ENCODE measurements at places on chromosomes 12 and 14.

- DNase-seq: no peak
Measured at GRCh38 chr12:95197636-95198035, 19.6 kb downstream of the FGD6 start.

- no peak for DNase-seq
Measured at GRCh38 chr12:30485230-30485890, 210.3 kb downstream of the IPO8 start.

DNA sequence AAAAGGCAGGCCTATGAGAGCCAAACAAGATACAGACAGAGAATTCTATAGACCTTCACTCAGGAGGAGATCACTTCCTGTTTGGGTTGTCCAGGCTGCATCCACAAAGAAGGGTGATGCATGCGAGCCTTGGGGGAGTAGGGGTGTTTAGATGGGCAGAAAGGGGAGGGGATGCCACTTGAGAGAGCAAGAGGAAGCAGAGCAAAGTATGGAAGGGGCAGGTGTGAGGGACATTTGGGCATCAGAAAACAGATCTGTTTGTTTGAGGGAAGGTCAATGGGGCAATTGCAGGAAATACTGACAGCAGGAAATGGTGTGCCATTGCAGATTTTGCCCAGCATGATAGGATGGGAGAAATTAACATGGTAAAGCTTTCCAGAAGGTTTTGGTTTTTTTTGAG is 146.4 kb upstream of the FOXN3 start:
- DNase-seq: no peak

- DNase-seq: no peak
Measured at GRCh38 chr12:113766131-113766878, 199.8 kb downstream of the RBM19 start.

DNA sequence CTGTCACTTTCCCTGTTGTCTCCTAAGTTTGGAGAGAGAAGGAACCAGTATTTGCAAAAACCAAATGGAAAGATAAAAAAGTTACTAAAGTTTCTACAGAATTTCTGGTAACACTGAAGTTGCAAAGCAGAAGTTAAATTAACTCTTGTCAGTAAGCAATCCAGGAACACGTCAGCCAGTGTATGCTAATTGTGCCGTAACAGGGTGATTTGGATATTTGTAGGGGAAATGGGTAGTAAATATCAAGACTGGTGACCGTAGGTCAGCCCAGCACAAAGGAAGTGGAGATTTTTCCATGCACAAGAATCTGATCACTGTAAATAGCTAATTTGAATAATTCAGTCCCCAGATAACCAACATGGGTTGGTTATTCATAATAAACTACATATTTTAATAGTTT is 2.3 kb downstream of the CDKN1B start:
- DNase-seq: no peak

DNA sequence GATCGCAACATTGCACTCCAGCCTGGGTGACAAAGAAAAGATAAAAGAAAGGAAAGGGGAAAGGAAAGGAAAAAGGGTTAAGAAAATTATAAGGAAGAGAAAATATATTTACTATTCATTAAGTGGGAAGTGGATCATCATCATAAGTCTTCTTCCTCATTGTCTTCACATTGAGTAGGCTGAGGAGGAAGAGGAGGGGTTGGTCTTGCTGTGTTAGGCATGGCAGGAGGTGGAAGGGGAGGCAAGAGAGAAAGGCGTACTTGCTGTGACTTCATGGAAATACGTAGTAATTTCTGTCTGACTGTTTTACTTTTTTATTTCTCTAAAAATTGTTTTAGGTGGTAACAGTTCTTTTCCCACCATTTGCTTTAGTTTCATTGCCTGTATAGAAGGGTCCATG is 26.2 kb downstream of the FAM177A1 start:
- no peak for DNase-seq

GRCh38 chr14:88476825-88477224 is 78.0 kb downstream of the PTPN21 start:
- DNase-seq: no peak

- DNase-seq: no peak
Measured at GRCh38 chr14:54908190-54908589, 5.6 kb upstream of the GCH1 start.

DNA sequence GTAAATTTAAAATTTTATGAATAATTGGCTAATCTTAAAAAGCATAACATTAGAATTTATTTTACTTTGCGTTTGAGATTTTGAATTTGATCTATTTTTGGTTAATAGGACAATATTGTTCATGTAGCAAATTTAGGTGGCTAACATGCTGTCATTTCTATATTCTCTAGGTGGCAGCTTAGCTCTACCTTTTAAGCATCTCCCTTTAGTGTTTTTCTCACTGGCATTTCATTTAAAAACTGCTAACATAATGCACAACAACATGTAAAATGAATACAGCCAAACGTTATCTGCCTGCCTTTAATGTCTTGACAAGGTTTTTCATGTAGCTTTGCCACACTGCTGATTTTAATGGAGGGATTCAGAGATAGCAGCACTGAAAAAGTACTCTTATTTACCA is 272.4 kb upstream of the FBXO33 start:
- DNase-seq: no peak

DNA sequence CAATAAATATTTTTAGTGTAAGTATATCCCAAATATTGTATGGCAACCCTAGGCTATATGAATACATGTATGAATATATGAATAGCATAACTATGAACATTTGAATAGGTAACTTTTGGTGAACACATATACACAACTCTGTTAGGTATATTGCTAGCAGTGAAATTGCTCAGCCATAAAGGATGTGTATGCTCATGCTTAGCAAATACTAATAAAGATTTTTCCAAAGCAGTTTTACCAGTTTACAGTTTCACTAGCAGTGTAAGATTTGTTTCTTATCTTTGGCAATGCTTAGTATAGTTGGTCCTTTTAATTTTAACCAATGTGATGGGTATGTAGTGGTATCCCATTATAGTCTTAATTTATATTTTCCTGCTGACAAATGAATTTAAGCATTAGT is 5.3 kb upstream of the DAAM1 start:
- DNase-seq: no peak

DNA sequence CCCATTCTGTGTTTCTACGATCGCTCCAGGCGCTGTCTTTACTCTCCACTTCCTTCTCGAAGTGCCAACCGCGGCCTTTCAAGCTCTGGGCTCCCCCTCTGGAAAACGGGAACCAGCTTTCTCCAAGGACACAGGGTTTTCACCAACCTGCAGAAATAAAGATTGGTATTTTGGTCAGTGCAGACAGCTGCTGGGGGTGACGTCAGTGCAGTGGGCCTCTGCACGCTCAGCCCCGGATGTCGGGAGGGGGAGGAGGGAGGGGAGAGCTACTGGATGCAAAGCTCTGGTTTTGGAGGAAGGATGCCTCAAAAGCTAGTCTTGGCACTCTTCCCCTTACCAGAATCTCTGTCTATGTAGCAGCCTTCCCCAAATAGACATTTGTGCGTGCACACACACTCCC is 19.9 kb downstream of the HRK start:
- DNase-seq: no peak

DNA sequence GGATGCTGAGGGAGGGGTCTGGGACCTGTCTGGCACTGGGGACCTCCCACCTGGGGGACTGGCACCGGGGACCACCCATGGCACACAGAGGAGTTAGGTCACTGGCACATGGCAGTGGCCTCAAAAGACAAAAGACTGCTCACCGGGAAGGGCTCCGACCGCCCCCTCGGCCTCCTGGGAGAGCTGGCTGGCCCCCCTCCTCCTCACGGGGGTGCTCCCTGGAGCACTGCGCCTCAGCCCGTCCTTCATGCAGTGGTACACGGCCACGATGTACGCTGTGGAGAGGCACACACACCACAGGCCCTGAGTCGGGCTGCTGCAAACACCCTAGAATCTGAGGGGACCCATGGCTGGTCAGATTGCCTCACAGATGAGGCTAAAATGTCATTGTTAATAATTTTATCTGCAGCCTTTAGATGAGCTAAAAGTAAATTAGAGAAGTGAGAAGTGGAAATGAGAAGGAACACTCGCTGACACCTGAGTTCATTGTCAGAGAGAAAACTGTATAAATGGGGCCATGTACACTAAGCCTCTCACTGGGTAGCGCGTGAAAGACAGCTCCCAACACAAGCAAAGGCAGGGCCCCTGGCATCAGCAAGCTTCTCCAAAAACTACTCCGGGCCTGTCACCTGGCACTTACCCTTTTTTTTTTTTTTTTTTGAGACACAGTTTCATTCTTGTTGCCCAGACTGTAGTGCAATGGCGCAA is 14.1 kb downstream of the P2RX2 start:
- DNase-seq: no peak

GRCh38 chr14:92646952-92647796 is 101.3 kb downstream of the LGMN start:
- DNase-seq: no peak

- DNase-seq: peak; percentile 86
Measured at GRCh38 chr12:111812881-111813741, 28.9 kb upstream of the MAPKAPK5 start.

DNA sequence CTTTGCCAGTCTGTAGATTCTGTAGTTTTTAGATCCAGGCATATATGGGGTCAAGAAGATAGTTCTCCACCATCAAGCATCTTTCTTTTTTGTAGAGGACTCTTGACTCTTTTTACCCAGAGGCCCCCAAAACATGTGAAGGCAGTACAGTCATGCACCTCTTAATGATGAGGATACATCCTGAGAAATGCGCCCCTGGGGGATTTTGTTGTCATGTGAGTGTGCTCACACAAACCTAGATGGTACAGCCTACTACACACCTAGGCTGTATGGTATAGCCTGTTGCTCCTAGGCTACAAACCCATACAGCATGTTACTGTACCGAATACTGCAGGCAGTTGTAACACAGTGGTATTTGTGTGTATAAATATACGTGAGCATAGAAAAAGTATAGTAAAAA is 23.0 kb downstream of the EVL start:
- no peak for DNase-seq

GRCh38 chr14:87600240-87600639 is 392.7 kb downstream of the GALC start:
- DNase-seq: no peak

DNA sequence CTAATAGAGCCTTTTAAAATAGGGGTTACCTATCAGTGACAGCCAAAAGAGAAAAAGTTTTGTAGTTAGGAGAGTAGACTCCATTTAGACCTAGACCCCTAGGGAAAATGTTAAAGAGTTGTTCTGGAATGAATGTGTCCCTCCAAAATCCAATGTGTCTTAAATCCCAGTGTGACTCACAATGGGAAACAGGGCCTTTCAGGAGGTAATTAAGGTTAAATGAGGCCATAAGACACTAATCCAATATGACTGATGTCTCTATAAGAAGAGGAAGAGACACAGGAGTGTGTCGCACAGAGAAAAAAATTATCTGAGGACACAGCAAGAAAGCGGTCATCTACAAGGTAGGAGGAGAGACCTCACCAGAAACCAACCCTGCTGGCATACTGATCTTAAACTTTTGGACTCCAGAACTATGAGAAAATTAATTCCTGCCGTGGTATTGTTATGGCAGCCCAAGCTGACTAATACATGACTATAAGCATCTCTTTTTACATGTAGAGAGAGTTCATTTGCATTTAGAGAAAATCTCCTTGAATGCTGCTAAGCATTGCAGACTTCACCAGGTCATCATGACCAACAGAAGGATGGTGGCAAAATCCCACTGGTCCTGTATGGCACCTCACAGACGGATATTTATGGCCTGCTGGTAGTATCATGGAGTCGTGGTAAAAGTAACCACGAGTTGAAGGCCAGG is 259.6 kb upstream of the TMTC1 start:
- no peak for DNase-seq

GRCh38 chr12:70560671-70561070 is 76.6 kb downstream of the PTPRB start:
- DNase-seq: no peak

DNA sequence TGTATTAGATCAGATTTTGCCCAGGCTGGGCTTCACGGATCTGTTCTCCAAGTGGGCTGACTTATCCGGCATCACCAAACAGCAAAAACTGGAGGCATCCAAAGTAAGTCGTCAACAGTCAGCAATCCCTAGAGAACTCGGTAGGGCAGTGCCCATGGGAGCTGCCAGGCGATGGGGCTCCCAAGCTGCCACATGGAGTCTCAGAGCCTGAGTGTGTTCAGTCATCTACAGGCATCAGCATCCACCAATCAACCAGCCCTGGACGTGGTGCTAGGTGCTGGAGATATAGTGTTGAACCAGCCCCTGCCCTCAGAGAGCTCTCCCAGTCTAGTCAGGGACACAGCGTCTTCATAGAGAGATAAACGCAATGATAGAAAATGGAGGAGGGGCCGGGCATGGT is 6.9 kb downstream of the SERPINA4 start:
- DNase-seq: no peak

DNA sequence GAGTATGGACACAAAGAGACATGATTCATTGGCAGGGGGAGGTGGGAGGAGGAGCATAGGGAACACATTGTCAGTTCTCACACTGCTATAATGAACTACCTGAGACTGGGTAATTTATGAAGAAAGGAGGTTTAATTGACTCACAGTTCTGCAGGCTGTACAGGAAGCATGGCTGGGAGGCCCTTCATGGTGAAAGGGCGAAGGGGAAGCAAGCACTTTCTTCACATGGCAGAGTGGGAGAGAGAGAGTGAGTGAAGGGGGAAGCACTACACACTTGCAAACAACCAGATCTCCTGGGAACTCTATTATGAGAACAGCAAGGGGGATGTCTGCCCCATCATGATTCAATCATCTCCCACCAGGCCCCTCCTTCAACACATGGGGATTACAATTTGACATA is 391.8 kb downstream of the BMP4 start:
- no peak for DNase-seq

DNA sequence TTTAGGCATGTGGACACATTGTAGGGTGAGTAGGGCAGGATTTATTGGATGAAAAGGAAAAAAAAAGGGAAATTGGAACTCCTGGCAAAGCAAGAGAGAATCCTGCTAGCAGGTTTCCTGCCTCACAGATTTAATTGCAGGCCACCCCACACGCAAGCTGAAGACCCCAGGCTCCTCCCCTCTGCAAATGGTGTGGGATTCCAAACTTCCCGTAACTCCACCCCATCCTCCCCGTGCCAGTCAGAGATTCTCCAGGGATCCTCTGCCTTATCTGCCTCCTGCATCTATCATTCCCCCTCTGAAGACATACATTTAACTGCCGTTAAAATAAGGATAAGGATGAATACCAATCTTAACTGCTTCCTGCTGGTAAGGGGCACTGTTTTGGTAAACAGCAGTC is 249.8 kb upstream of the GARIN2 start:
- DNase-seq: no peak

Data from NT2/D1 (cell line).